NCI-H510A (cell line): ENCODE measurements at places on chromosomes 2 and 18.

DNA sequence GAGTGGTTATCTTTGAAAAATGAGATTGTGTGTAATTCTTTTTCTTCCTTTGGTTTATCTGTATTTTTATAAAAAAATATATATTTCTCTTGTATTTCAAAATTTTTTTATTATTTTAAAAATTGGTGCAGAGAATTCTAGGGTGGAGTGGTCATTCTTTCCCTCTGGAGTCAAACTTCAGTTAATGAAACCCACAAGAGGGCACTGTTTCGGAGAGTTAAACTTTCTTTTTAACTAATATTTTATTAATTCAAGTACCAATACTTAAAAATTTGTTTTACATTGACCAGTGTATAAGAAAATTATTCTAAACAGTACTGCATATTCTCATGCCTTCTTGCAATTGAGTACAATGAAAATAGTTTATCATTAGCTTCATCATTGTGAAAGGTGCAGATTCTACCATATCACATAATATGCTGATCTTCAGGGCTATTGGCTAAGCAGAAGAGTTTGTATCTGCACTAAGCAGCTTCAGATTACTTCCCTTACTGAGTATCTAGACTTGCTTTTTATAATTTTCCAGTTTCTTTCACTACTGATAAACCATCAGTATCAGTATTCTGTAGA, 50.1 kb downstream of the HS1BP3 start:
- no peak for DNase-seq

DNA sequence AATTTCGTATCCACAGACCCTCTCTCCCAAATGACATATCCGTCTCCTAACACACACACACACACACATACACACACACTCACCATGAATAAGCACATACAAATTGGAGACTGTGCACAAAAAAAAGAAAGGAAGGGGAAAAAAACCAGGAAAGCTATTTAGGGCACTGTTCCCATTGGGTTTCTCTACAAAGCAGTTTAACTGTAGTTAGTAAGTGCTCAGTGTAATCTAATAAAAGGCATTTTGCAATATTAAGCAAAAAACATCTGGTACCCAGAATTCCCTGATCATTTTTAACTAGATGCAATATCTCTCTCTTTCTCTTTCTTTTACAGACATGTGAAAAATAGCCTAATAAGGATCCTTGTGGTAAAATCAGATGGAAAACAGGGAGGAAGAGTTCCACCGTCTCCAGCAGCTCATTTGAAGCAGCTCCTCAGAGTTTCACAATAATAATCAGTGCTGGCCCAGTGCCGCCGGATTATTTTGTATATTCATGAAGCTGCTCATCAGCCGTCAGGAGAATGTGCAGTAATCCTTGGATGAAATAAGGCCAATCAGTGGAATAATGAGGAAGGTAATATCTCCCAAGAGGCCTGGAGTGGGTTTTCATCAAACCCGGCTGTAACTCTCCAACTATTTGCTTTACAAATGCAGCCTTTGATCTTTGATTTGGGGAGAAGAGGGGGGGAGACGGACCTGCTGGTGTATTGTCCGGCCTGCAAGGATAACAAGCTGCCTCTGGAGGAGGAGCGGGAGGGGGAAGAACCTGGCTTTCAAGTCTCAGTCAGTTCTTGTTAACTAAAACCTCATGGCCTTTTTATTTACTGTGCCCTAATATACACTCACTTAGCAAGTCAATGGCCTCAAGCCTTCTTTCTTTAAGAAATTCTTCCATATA, 227.6 kb upstream of the SMIM21 start:
- DNase-seq = peak; percentile 64

- DNase-seq = no peak
These were observed 20.2 kb downstream of the IL18RAP start for GRCh38 chr2:102442967-102443828.

DNA sequence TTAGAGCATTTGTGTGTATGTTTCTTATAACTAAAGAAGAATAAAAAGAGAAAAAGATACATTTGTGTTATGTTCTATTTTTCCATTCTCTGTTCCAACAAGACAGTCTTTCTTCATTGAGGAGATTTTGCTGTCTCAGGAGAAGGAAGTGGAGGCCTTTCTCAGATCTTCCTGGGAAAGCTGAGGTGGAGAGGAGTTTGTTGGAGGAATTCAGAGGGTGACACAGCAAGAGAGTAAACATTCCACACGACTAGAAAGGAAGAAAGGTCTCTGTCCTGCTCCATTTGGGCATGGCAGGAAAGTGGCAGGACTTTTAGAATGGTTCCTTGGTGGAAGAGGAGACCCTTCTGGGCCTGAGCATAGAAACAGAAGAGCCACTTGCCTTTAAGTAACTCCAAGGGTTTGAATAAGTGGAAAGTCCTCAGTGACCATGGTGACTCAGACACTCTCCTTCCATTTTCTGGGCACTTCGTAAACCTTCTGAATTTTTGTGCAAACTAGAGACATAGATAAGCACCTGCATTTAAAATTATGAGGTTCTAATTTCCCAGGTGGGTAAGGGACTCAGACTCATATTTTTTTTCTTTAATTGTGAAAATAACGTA, 52.3 kb upstream of the COL5A2 start:
- DNase-seq = no peak

GRCh38 chr18:44568986-44569385, 111.7 kb upstream of the SETBP1 start:
- DNase-seq = no peak

DNA sequence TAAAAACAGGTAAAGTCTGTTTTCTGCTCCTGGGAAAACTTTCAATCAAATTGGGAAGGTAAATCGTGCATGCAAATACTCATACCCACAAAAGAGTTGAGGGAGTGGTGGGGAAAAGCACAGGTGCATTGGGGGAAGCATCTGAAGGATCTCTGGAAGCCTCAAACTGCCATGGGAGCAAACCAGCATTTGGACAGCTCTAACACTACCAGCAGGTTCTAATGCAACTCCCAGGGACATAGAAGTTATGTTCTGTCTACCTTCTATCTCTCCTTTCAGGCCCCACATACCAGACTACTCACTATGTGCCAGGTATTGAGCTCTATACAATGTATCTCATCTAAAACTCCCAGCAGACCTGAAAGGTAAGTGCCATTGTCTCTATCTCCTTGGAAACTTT, 933.7 kb downstream of the NRXN1 start:
- no peak for DNase-seq

GRCh38 chr2:132752421-132753206, 82.6 kb upstream of the LYPD1 start:
- DNase-seq = no peak

DNA sequence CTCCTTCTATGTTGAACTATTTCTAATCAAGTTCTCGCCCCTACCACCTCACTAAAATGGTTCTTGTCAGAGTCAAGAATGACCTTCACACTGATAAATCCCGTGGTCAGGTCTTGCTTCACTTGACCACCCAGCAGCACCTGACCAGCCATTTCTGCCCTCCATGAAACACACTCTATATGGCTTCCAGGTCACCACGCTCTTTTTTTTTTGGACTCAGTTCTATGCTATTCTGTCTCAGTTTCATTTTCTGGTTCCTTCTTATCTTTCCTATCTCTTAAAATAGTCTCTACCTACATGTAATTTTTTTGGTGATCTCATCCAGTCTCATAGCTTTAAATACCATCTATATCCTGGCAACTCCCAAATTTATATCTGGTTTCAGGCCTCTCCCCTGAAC, 11.4 kb downstream of the EIF2AK3 start:
- no peak for DNase-seq

GRCh38 chr2:58914733-58915505, 673.8 kb upstream of the FANCL start:
- no peak for DNase-seq

- DNase-seq = no peak
These were observed 169.8 kb upstream of the PKDCC start for GRCh38 chr2:41878056-41878455.

DNA sequence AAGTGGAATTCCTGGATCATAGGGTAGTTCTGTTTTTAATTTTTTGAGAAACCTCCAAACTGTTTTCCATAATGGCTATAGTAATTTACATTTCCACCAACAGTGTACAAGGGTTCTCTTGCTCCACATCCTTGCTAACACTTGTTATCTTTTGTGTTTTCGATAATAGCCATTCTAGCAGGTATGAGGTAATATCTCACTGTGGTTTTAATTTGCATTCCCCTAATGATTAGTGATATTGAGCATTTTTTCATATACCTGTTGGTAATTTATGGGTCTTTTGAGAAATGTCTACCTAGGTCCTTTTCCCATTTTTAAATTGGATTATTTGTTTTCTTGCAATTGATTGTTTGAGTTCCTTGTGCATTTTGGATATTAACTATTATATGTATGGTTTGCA, 39.6 kb downstream of the DIS3L2 start:
- DNase-seq = no peak

DNA sequence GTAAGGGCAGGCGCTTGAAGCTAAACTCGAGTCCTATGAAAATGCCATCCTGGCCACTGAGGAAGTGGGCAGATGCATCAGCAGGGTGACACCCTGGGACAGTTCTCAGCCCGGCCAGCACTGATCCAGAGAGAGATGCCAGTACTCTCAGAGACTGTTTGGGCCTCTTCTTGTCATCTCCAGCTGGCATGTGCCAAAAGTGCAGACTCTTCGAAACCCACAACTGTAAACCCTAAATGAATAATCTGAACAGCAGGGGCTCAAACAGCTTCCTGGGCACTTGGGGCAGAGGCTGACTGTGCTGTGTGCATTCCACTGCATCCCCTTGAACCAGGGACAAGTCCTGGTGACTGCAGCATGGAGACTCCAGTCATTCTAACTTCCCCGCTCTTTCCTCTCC, 204.2 kb upstream of the SMAD2 start:
- no peak for DNase-seq

GRCh38 chr2:118837621-118838020, 9.8 kb downstream of the EN1 start:
- no peak for DNase-seq

GRCh38 chr18:37565977-37566478, 430 bp upstream of the CELF4 start:
- peak; percentile 70 for DNase-seq

DNA sequence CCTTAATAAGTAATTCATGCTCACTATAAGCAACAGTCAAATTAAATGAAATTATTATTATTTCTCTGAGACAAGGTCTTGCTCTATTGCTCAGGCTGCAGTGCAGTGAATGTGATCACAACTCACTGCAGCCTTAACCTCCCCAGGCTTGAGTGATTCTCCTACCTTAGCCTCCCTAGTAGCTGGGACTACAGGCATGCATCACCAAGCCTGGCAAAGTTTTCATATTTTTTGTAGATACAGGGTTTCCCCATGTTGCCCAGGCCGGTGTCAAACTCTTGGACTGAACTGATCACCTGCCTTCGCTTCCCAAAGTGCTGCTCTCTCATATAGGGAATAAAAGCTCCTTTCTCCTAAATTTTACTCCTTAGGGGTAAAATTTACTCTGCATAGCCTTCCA, 74.9 kb upstream of the GAREM1 start:
- DNase-seq = no peak

DNA sequence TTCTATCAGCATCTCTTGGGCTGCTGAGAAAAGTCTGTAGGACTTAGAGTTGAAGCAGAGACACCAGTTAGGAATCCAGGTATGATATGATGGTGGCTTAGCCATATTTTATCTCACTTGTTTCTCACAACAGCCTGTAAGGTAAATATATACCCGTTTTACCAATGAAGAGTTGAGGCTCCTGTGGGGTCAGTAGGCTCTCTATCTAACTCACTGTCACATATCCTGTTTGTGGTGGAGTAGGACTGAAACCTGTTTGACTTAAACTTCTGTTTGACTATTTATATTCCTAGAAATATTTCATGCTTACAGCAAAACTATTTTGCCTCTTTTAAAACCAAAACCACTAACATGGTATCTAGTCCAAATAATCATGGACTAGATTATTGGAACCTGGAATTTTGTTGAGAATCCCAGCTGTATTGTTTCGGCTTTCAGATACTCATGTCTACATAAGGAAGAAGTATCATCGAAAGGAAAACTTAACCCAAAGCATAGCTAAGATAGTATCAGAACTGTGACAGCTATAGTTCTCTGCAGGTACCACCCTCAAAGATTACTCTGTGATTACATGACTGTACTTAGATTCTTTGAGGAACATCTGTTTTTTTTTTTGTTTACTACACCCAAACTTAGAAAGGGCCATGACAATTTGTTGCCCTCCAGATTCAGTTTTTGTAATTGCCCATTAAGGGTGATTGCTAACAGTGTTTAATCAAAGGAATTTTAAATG, 216.1 kb upstream of the THUMPD2 start:
- DNase-seq = no peak
